ENCODE measurements at places on chromosomes 11 and 22. TPM values are rescaled to one million over a fixed set of nuclear protein-coding genes. Genes with fewer than 3 reads are reported as not detected.

DNA sequence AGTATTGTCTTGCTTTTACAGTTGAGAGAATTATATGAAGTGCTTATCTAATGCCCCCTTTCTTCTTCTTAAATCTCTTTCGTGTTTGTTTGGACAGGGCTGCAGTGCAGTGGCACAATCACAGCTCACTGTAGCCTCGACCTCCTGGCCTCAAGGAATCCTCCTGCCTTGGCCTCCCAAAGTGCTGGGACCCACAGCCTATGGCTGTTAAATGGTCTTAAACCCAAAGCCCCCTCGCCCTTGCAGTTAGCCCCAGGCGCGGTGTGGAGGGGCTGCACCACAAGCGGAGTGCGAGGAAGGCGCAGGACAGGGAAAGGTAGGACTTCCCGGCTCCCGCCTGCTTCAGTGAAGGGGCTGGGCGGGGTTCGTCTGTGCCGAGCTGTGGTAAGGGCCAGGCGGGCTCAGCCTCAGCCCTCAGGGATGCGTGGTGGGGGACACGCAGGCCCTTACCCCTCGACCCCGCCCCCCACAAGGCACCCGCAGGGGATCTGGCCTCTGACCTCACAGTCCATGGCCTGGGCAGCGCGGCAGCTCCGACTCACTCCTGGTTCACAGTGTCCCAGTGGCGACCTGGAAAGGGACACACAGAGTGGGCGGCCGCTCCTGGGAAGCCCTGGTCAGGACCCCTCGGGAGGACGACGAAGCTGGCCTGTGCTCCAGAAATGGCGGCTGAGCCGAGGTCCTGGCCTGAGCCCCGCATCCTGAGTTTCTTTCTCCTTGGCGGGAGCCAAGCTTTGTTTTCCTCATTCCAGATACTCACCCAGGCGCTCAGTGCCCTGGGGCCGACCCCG lies 24.5 kb downstream of the BID start:
- DNase-seq, result no peak
- H3K27ac ChIP-seq, result no peak overlapping the region
- H3K4me1 ChIP-seq, result no peaks in the 10 kb centered on the region

SSTR3 gene
- 0.22 TPM for total RNA-seq

DNA sequence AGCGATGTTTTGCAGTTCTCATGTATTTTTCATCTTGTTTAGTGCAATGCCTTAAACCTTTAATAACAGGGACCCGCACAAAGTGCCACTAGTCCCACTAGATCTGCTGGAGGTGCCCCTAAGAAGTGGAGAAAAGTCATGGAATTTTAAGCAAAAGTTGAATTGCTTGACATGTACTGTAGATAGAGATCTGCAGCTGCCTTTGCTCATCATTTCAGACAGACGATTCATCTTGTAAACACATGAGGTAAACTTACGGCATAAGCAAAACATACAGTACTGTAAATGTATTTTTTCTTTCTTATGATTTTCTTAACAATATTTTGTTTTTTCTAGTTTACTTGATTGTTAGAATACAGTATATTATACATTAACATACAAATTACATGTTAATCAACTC lies 295.6 kb downstream of the CASP12 start:
- no peaks in the 10 kb centered on the region for H3K36me3 ChIP-seq
- DNase-seq, result no peak
- no peak overlapping the region for H3K27ac ChIP-seq
- no peak overlapping the region for H3K4me3 ChIP-seq
- H3K27me3 ChIP-seq, result no peaks in the 10 kb centered on the region
- H3K4me1 ChIP-seq, result no peaks in the 10 kb centered on the region

GRCh38 chr11:11411401-11411985 lies 58.4 kb upstream of the CSNK2A3 start:
- H3K36me3 ChIP-seq, result no peaks in the 10 kb centered on the region
- no peak for DNase-seq
- no peaks in the 10 kb centered on the region for H3K4me1 ChIP-seq
- no peak overlapping the region for H3K27ac ChIP-seq

SLC22A8 gene
- not detected for total RNA-seq

OR4D9 gene
- not detected for total RNA-seq

OR5F1 gene
- not detected for total RNA-seq

PNPLA3 gene
- 24.6 TPM for total RNA-seq

GRCh38 chr11:11450744-11451362 lies 97.8 kb upstream of the CSNK2A3 start:
- H3K36me3 ChIP-seq, result no peaks in the 10 kb centered on the region
- H3K4me3 ChIP-seq, result no peak overlapping the region
- no peak overlapping the region for H3K27ac ChIP-seq
- DNase-seq, result no peak

GRCh38 chr11:93160808-93161207 lies 37.0 kb downstream of the SLC36A4 start:
- H3K27me3 ChIP-seq, result no peaks in the 10 kb centered on the region
- no peak overlapping the region for H3K4me3 ChIP-seq
- H3K27ac ChIP-seq, result no peak overlapping the region
- DNase-seq, result no peak

GRCh38 chr11:5038341-5038740 lies 8.0 kb upstream of the OR52J3 start:
- DNase-seq, result no peak
- H3K27ac ChIP-seq, result no peak overlapping the region
- H3K36me3 ChIP-seq, result no peaks in the 10 kb centered on the region
- no peaks in the 10 kb centered on the region for H3K4me1 ChIP-seq

DNA sequence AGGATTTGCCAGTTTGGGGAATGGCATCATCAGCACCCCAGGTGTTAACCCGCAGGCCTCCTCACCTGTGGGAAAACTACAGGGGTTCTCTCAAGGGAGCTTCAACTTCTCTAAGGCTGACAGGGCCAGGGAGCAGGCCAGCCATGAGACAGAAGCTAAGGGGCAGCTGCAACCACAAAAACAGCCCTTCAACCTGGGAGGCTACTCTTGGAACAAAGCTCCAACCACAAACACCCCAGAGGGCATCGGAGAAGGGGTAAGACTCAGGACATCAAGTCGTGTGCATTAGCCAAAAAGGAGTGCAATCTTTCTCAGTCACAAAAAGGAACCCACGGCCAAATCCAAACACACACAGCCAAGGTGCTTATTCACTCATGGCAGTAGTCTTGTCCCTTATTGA lies 103.0 kb downstream of the PLEKHA7 start:
- H3K4me3 ChIP-seq, result no peak overlapping the region
- H3K27ac ChIP-seq, result no peak overlapping the region
- no peaks in the 10 kb centered on the region for H3K27me3 ChIP-seq
- DNase-seq, result no peak
- no peaks in the 10 kb centered on the region for H3K36me3 ChIP-seq

DNA sequence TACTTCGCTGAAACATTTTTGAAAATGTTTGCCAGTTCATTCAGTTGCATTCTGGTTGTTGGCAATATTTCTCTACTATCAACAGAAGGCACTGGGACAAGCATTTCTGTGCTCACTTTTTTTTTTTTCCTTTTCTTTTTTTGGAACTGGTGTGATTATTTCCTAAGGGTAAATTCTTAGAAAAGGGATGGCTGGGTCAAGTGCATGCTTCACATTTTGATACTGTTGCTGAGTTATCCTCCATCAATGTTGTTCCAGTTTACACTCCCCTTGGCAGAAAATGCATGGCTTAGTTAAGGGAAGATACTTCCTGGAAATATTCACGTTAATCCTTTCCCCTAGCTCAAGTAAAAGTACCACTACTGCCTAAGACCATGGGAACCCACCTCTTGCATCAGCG lies 81.8 kb downstream of the OSBP2 start:
- no peak for DNase-seq
- H3K36me3 ChIP-seq, result no peaks in the 10 kb centered on the region
- H3K4me3 ChIP-seq, result no peak overlapping the region
- no peaks in the 10 kb centered on the region for H3K4me1 ChIP-seq
- H3K27me3 ChIP-seq, result no peaks in the 10 kb centered on the region

- no peak overlapping the region for H3K27ac ChIP-seq
- no peak overlapping the region for H3K4me3 ChIP-seq
- H3K27me3 ChIP-seq, result no peaks in the 10 kb centered on the region
- no peaks in the 10 kb centered on the region for H3K36me3 ChIP-seq
- DNase-seq, result no peak
These were observed 7.0 kb upstream of the SH3BP1 start for GRCh38 chr22:37632174-37633088.

ARHGAP42 gene
- total RNA-seq, result 33.3 TPM

DNA sequence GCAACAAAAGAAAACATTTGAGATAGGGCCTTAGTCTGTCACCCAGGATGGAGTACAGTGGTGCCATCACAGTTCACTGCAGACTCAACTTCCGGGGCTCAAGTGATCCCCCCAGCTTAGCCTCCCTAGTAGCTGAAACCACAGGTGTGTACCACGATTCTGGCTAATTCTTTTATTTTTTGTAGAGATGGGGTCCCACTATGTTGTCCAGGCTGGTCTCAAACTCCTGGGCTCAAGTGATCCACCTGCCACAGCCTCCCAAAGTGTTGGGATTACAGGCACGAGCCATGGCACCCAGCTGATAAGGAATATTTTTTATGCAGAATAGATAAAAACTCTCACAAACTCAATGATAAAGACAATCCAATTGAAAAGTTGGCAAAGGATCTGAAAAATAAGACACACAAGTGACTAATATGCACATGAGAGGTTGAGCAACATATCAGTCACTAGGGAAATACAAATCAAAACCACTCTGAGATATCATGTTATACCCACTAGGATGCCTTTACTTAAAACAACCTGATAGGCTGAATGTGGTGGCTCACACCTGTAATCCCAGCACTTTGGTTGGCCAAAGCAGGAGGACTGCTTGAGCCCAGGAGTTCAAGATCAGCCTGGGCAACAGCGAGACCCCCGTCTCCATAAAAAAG lies 33.9 kb upstream of the CLTCL1 start:
- no peaks in the 10 kb centered on the region for H3K27me3 ChIP-seq
- peaks cover 20% of the 10 kb centered on the region for H3K36me3 ChIP-seq
- no peak overlapping the region for H3K27ac ChIP-seq
- no peak overlapping the region for H3K4me3 ChIP-seq
- no peak for DNase-seq

GRCh38 chr11:56331861-56332491 lies 13.9 kb upstream of the OR8K1 start:
- no peak overlapping the region for H3K27ac ChIP-seq
- H3K4me3 ChIP-seq, result no peak overlapping the region
- DNase-seq, result no peak
- no peaks in the 10 kb centered on the region for H3K4me1 ChIP-seq
- no peaks in the 10 kb centered on the region for H3K27me3 ChIP-seq
- H3K36me3 ChIP-seq, result no peaks in the 10 kb centered on the region

NR1H3 gene
- 21.2 TPM for total RNA-seq

VWA5A gene
- total RNA-seq, result 18.8 TPM

GRCh38 chr11:47904048-47904447 lies 55.9 kb upstream of the NUP160 start:
- no peaks in the 10 kb centered on the region for H3K27me3 ChIP-seq
- H3K36me3 ChIP-seq, result no peaks in the 10 kb centered on the region
- H3K27ac ChIP-seq, result no peak overlapping the region
- DNase-seq, result no peak
